ENCODE measurements at places on chromosomes 16 and 17.

GRCh38 chr17:60156746-60157145, 7.0 kb downstream of the CA4 start:
- DNase-seq = no peak

GRCh38 chr17:17303847-17304490, 796 bp downstream of the NT5M start:
- no peak for DNase-seq

- no peak for DNase-seq
Measured at GRCh38 chr16:69451166-69451565, 26.7 kb downstream of the CYB5B start.

DNA sequence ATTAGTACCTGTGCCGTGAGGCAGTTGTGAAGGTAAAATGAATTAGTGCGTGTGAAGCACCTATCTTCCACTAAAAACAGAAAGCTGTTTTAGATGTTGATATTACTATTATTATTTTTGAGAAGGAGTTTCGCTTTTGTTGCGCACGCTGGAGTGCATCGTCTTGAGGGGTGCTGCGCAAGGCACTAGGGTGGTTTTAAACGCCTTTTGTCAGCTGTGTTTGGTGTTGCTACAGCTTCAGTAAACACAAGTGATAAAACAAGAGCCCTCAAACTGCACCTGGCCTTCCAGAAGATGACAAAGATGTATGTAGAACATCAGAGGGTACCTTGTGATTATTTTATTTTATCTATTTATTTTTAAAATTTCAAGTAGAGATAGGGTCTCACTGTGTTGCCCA, 38.2 kb downstream of the PLCG2 start:
- no peak for DNase-seq

DNA sequence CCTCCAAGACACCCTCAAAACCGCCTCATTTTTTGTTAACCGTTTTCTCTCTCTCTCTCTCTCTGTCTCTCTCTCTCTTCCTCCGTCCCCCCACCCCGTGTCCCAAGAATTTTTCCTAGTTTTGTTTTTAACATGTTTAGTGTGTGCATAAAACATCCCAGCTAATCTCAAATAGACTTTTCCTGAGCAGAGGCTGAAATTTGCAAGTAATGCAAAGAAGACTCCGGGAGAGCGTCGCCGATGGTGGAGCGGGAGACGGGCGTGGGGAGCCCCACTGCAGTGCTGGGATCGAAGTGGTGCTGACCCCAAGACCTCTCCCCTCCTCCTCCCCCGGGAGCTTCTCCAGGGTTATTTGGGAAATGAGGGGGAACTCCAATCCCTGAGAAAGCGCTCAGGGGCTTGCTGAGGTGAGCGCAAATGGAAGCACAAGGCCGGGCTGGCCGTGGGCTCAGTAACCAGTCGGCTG, 4.7 kb upstream of the DLX4 start:
- DNase-seq = no peak

DNA sequence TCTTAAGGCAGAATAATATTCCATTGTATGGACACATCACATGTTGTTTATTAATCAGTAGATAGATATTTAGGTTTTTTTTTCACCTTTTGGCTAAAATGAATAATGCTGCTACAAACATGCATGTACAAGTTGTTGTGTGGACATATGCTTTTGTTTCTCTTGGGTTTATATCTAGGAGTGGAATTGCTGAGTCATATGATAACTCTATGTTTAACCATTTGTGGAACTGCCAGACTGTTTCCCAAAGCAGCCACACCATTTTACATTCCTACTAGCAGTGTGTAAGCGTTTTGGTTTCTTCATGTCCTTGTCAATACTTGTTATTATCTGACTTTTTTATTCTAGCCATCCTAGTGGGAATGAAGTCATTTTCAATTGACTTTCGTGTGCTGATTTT, 21.3 kb downstream of the CYLD start:
- no peak for DNase-seq

GRCh38 chr17:58377093-58377601, 25.1 kb upstream of the SUPT4H1 start:
- no peak for DNase-seq

- DNase-seq = no peak
Measured at GRCh38 chr16:79272141-79272577, 328.4 kb downstream of the MAF start.

DNA sequence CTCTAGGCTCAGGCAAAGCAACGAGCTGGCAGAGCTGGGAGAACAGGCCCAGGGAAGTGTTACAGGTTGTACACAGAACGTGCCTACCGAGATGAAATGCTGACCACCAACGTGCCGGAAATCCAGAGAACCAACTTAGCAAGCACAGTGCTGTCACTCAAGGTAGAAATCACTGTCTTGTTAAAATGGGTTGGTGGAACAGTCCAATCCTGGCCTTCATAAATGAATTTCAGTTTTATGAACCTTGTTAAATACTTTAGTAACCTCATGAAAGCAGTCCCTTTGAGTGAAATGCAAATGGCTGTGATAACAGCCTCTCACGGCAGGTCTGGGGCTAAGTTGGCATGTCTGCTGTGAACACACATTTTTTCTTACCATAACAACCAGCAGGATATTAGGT, 29.0 kb downstream of the ETV4 start:
- DNase-seq = no peak

GRCh38 chr16:59719121-59719520, 985.0 kb upstream of the GOT2 start:
- no peak for DNase-seq

All from stimulated activated CD8-positive, alpha-beta memory T cell treated with anti-CD3 and anti-CD28 coated beads, Interleukin-4, amount 100 ng/mL, for 4 hours (primary cell).